Endothelial cell of umbilical vein (primary cell): ENCODE measurements at places on chromosomes 1 and 21.

- DNase-seq = peak; percentile 49
These were observed 45.7 kb downstream of the ACOT7 start for GRCh38 chr1:6347641-6348487.

DNA sequence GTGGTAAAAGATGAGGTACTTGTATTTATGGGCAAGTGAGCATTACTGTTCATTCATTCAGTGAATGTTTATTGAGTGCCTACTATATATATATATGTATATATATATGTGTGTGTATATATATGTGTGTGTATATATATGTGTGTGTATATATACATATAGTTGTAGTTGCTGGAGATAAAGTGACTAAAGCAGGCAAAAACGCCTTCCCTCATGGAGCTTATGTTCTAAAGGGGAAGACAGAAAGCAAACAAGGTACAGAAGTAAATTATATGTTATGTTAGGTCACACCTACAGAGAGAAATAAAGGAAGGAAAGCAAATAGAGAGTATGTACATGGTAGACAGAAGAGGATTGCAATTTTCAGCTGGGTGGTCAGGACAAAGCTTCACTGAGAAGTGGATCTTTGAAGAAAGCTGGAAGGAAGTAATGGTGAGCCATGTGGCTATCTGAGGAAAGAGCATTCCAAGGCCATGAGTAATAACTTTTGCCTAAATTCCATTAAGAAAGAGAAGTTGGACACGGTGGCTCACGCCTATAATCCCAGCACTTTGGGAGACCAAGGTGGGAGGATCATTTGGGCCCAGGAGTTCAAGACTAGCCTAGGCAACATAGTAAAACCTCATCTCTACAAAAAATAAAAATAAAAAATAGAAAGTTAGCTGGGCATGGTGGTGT is 33.5 kb upstream of the KLF17 start:
- DNase-seq = peak; percentile 20

- DNase-seq = no peak
These were observed 8.1 kb downstream of the PAQR7 start for GRCh38 chr1:25867210-25867991.

GRCh38 chr1:65001231-65001792 is 35.0 kb upstream of the JAK1 start:
- DNase-seq = peak; percentile 75

DNA sequence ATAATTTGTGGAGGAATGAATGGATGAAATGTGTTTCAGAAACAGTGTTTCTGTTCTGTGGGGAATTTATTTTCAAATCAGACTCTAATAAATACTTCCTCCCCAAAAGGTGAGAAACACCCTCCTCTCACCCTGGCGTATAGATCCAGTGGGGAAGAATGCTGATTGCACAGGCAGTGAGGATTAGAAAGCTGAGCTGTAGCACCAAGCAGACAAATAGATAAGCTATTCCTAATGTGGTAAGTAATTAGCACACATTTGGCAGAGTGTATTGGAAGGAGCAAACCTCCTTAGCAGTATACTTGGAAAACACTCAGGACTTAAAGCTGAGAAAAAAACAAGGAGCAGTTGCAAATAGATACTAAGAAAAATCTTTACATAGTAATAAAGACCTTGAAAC is 50.8 kb downstream of the NUF2 start:
- DNase-seq = no peak

- no peak for DNase-seq
These were observed 13.6 kb downstream of the PPFIA4 start for GRCh38 chr1:203039609-203040512.

- no peak for DNase-seq
These were observed 31.3 kb upstream of the LRIG2 start for GRCh38 chr1:113041569-113042284.

GRCh38 chr1:165532053-165532452 is 11.7 kb upstream of the LRRC52 start:
- DNase-seq = no peak

DNA sequence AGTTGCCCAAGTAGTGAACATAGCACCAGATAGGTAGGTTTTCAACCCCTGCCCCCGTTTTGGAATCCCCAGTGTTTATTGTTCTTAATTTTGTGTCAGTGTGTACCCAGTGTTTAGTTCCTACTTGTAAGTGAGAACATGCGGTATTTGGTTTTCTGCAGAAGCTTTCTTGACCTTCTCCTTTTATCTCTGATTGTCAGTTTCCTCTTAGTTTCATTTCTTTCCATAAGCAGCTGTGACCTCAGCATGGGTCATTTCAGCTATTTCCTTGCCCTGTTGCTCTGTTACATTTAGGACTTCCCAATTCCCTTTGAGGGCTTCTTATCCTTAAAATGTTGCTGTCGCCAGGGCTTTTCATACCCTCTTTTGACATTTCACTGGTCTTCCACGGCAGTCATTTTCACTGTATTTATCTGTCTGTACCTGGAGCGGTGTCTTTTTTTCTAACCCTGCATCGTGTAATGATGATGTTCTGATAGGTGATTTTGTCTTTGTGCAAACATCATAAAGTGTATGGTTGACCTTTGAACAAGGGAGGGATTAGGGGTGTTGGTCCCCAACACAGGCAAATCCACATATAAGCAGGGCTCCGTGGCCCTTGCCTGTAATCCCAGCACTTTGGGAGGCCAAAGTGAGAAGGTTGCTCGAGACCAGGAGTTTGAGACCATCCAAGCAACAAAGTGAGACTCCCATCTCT is 15.0 kb downstream of the ITSN1 start:
- peak; percentile 91 for DNase-seq

GRCh38 chr1:206029484-206029883 is 5.8 kb upstream of the CTSE start:
- no peak for DNase-seq

DNA sequence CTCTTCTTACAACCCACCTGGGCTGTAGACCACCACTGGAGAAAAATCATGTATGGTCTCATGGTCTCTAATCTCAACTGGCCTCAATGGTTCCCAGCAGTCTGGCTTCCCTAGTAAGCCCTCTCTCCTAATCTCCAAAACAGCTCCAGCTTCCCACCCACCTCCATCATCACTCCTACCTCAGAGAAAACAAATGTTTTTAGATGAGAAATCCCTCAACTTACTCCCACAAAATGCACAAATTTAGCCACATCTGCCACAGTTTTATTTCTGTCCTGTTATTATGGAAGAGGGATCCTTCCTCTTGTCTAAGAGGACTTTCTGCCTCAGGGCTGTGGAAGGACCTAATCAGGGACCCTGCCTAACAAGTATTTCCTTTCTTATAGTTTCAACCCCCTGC is 32.1 kb downstream of the TP53BP2 start:
- no peak for DNase-seq

DNA sequence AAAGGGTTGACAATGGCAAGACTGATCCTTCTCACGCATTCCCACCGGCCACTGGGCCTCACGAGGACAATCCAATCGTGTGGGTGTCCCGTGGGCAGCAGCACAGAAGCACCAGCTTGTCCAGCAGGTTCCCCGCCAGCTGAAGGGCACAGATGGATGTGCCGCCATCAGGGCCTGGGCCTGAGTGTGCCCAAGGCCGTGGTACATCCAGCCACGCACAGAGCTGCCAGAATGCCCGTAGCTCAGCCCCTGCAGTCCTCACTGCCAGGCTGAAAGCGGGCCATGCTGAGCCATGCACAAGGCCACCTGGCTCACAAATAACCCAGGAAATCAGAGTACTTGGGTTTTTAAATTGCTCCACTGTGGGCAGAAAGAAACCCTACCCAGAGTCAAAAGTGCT is 7.0 kb downstream of the NPHP4 start:
- DNase-seq = no peak

DNA sequence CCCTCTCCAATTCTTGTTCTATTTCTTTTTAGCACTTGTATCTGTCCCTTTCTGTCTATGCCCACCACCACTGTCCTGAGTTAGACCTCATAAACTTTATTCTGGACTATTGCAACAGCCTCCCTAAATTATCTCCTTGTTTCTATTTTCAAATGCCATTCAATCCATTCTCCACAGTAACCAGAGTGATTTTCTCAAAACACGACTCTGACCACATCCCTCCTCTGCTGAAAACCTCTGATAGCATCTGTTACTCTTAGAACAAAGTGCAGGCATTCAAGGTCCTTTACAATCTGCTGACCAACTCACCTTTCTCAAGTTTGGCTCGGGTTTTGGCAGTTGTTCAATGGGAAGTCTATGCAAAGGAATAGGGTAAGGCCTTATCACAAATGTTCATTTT is 22.8 kb upstream of the GPX7 start:
- DNase-seq = no peak
